ENCODE measurements at places on chromosomes 2 and 18.

- no peak for DNase-seq
Observed at GRCh38 chr2:213101109-213101508, 50.3 kb downstream of the IKZF2 start.

GRCh38 chr2:236641051-236641726 lies 71.6 kb downstream of the ACKR3 start:
- no peak for DNase-seq

- DNase-seq: no peak
Observed at GRCh38 chr18:1466035-1466434, 561.4 kb downstream of the ADCYAP1 start.

DNA sequence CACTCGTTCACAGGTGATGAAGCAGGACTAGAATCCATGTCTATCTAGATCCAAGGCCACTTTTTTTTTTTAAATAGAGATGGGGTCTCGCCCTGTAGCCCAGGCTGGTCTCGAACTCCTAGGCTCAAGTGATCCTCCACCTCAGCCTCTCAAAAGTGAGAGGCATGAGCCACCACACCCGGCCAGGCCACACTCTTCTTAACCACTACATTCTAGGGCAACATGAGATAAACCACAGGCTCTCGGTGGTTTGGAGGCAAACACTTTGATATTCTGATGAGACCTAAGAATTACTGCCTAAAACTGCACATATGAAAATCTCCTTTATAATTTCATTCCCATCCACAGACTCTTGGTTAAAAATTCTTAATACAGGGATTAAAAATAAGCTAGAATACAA lies 51.8 kb downstream of the USP34 start:
- no peak for DNase-seq

DNA sequence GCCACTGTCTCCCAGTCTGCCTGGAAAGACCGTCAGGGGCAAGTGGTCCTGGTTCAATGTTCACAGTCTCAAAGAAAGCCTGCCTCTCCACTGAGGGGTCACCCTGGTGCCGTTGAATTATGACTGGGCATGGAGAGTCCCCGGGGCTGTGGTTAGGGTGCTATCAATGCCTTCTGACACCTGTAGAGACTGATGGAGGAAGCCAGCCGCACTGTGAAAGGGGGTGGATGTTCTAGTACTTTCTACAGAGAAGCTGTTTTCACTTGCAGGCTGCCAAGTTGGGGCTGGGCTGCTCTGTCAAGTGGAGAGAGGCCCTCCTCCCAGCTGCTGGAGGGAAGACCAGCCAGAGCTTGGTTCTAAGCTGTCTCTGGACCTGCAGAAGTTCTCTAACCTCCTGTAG lies 80.5 kb downstream of the BCL2L11 start:
- DNase-seq: no peak

DNA sequence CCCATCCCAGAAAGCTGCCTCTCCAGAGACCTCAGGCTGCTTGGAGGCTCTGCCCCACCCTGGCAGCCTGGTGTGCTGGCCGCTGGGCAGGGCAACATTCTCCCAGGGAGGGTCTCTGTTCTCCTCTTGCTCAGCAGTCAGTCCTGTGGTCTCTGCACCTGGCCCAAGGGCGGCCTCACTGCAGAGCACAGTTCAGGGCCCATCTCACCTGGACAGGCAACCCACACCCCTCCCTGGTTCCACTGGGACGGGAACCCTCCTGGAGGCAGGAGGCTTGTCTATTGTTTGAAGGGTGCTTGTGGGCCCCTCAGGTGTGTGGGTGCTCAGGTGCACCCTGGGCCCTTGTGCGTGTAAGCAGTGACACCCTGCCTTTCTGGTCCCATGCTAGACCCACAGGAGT lies 67.2 kb upstream of the OTOS start:
- no peak for DNase-seq

DNA sequence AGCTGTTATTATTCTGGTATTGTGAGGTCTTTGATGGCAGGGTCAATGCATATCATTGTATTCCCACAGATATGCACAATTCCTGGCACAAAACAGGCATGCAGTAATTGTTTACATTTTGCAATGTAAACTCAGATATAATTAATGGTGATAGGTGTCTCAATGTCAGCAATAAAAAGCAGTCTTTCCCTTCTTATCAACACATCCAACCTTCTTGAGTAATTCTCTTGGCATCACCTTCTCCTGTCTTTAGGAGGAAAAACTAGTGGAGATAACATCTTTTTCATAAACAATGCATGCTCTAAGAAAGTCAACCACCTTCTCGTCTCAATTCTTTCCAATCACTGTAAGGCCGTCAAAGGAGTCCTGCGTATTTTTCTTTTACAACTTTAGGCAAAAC lies 313.3 kb upstream of the GULP1 start:
- no peak for DNase-seq

Data from stimulated activated CD4-positive, alpha-beta T cell treated with anti-CD3 and anti-CD28 coated beads, Interleukin-2, amount 100 ng/mL, for 48 hours (primary cell).